ENCODE measurements at places on chromosomes 4 and X. TPM values are rescaled to one million over a fixed set of nuclear protein-coding genes. Genes with fewer than 3 reads are reported as not detected.

DNA sequence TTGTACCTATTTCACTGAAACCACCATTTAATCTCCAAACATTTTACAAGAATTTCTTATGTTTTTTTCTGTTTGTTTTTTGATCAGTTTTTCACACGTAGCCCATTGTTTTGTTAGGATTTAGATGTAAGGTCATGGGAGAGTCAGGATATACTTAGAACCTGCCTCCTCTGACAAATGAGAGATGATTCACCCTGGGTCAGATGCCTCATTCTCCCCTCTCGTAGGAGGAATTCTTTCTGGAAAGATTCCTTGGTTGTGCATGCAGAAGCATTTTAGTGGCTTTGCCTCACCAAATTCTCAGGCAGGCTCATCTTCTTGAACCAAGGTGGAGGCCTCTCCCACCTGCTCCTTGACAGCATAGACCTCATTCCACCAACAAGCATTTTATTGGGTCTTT is 599.3 kb downstream of the SPRY1 start:
- peak; percentile 59 for DNase-seq

GRCh38 chr4:77188498-77189220 is 31.7 kb downstream of the CCNG2 start:
- no peak for DNase-seq

GRCh38 chrX:12894074-12895030 is 12.1 kb upstream of the TLR8 start:
- DNase-seq, result peak; percentile 55

DNA sequence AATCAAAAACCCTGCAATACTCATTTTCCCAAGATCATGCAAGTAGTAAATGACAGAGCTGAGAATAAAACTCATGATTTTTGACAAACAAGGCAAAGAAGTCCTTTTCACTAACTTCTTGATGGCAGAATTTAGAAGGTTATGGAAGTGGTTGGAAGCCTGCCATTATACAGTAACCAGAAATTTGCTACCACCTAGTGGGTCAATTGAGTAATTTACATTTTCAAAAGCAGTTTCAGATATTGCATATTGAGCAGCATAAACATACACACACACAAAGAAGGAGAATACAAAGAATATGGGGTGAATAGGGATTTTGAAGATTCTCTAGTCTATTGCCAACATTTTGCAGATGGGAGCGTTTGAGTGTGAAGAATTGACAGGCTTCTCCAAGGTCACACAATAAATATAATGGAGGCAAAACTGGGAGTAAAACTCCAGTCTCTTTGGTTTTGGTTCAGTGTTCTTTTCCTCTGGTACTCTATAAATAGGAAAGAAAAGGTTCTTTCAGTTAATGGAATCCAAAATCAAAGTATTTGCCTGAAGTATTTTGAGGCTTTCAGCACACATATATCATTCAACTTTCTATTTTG is 70.2 kb downstream of the GC start:
- DNase-seq, result peak; percentile 79

GRCh38 chrX:78316265-78316664 is 11.1 kb downstream of the CYSLTR1 start:
- DNase-seq, result no peak

The S100G gene
- not detected for total RNA-seq

The ARMCX6 gene
- total RNA-seq, result 33.7 TPM

The ELK1 gene
- total RNA-seq, result 59.0 TPM
